SK-N-MC (cell line): ENCODE measurements at places on chromosomes 7 and 10.
A peak's percentile ranks its signal among the peaks of the same experiment; 100 is the strongest.

DNA sequence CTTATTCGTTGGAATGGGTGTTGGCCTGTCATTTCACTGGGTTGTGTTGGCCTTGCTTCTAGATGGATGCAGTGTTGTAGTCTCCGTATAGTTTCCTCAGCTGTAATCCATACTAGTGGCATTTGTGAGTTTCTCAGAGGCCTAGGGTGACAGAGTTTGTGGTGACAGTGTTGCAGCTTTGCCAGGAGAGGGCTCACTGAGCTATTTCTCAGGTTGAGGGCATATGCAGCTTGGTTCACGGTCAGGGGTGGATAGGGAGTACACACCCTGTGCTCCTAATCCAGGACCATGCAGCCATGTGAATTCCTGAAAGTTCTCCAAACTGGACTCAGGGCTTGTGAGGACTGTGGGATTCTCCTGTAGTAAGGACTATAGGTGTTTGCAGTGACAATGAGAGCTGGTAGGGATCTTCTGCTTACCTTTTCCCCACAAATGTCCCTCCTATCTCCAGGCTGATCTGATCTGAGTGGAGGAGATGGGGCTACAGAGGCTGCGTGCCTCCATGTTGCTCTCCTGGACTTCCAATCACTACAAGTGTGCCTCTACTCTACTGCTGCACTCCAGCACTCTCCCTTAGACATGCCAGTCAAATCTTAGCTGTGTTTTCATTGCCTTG lies 229.0 kb downstream of the STK31 start:
- DNase-seq = peak; percentile 22

- no peak for DNase-seq
Observed at GRCh38 chr7:51255036-51255435, 61.6 kb downstream of the COBL start.

DNA sequence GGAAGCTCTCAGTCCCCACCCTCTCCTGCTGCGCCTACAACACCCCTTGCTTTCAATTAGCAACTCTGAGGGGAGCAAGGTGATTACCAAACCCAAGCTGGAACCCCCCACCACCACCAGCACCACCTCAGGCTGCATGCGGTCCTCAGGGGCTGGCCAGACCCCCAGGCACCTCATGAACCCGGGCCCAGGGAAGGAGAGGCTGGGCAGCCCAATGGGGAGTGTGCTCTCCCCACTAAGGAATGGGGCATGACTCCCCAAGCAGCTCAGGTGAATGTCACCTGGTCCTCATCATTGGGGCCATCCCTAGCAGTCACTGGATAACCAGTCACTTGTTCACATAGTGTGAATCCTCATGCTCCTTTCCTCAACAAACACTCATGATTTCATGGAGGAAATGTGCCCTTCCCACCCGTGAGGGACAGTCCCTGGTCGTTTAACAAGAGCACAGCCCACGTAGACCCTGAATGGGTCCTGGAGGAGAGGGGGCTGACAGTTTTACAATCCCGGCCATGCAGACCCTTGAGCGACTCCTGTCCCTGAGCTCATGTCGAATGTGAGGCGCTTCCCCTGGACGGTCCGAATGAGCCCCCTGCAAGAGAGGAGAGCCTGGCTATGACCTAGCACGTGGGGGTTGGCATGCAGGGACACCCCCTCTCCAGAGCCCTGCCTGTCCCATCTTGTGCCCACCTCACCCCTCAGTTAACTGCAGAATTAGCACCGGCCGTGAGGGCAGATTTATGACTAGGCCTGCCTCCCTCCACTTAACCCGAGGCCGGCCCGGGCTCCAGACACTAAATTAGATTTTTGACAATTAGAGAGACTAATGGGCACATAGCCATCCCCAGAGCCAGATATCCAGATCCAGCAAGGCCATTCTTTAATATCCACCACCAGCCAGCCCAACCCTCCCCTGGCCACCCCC lies 29.1 kb downstream of the POLL start:
- no peak for DNase-seq

DNA sequence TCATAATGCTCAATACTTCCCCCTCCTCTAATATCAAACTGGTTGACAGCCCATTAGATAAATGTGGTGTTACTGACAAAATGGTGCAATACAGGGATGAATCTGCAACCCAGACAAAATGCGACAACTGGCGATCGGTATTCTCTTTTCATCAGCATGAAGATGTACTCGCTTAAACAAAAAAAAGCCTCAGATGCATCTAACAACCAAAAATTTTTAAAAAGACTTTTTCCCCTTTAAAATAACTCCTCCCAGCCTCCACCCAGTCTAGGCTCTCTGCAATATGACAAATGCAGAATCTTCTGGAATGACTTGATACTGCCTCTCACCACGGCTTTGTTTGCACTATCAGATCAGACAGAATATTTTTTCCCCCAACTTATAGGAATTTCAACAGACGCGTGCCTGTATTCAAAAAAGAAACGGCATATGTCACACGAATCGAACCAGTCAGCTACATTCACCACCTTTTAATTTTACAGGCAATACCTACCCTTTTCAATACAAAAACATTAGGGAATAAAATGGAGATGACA lies 1.2 kb downstream of the YWHAG start:
- DNase-seq = no peak

GRCh38 chr10:29648114-29648982 lies 13.6 kb upstream of the SVIL start:
- no peak for DNase-seq

DNA sequence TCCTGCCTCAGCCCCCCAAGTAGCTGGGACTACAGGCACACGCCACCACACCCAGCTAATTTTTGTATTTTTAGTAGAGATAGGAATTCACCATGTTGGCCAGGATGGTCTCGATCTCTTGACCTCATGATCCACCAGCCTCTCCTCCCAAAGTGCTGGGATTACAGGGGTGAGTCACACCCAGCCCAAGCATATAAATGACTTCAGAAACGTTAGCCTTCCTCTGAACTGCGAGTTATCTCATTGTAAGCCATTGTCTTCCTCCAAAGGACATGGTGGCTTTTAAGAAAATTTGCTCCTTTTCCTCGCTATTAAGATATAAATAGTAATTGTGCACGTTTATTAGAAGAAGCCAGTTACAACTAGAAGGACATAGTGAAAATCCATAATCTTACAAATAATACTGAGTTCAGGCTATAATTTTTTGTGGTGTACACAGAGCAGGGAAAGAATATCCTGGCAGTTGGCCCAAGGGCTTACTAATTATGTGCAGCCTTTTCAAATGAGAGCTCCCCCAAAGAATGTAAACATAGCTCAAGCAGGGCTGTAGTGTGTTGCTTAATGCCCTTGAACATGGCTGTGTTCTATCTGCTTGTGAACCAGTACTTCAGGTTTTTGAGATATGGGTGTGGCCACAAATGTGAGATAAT lies 495.8 kb downstream of the PARD3 start:
- peak; percentile 47 for DNase-seq
